ENCODE measurements at places on chromosomes 7 and 10.

GRCh38 chr7:131642429-131642828, 86.0 kb upstream of the PODXL start:
- peak; percentile 32 for DNase-seq

DNA sequence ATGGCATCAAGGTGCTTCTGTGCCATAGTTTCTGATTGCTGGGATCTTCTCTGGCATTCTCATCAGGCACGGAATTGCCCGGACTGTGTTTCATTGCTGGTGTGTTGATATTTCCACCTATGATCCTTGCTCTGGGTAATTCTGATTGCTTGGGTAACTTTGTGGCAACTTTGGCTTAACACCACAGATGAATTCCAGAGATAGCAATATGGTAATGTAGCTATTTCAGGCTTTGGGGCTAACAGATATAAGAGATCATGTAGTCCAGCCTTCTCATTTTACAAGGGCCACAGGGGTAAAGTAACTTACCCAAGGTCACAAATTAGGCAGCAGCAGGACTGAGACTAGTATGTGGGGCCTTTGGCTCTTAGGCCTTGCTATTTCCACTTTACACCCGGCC, 53.9 kb upstream of the PLPP4 start:
- DNase-seq: no peak

DNA sequence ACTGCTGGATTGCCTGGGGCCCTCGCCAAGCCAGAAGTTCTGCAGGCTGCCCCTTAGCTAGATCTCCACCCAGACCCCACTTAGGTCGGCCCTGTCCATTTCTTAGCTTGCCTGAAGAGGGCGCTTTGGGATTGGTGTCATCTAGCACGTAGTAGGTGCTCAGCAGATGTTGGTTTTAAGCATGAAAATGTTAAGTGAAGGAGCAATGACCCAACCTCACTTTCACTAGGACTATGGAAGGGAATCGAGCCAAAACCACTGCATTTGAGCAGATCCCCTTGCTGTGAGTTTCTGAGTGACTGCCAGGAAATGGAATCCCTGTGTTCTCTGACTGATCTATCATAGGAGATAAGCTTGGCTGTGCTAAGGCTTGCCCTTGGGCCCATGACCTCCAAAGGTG, 131.7 kb upstream of the EEPD1 start:
- no peak for DNase-seq

DNA sequence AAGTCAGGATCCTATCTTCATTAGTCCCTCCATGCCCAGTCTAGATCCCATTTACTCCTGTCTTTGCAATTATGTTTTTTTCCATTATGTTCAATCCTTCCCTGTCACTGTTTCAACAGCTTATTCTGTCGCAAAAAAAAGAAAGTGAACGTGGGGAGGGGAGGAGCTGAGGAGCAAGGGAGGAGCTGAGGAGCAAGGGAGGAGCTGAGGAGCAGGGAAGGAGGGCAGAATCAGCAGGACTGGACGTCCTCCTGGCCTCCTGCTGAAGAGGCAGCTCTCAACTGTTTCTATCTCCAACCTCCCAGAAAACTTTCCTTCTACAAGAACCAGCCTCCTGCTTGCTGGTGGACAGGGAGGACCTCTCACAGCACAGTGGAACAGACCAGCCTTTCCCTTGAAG, 26.0 kb downstream of the LARP4B start:
- no peak for DNase-seq

DNA sequence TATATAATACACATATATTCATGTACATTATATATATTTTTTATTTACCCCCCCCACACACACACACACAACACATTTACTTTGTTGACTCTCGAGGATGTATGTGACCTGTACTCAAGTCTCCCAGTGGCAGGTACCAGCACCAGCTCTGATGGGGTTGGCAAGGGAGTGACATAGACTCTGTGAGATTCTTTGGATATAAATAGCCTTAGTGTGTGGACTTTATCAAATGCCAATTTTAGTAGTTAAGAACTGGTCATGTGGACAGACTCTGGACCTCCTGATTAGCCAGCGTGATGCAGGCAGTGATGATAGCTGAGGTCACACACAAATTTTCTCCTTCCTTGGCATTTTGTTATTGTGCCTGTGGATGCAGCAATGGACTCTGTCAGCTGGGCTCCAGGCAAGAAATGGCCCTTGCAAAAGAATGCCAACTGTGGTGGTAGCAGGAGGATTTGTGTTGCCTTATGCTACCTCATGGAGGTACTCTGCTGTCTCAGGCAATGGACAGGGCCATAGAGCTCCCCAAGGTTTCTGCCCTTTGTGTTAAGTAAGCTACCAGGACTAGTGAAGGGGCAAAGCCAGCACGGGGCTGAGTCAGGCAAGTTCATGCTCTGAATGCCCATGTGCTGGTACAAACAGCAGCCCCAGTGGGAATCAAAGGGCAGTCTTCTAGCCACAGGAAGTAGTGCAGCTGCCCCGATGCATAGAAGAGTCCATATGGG, 224.6 kb upstream of the ZWINT start:
- no peak for DNase-seq

DNA sequence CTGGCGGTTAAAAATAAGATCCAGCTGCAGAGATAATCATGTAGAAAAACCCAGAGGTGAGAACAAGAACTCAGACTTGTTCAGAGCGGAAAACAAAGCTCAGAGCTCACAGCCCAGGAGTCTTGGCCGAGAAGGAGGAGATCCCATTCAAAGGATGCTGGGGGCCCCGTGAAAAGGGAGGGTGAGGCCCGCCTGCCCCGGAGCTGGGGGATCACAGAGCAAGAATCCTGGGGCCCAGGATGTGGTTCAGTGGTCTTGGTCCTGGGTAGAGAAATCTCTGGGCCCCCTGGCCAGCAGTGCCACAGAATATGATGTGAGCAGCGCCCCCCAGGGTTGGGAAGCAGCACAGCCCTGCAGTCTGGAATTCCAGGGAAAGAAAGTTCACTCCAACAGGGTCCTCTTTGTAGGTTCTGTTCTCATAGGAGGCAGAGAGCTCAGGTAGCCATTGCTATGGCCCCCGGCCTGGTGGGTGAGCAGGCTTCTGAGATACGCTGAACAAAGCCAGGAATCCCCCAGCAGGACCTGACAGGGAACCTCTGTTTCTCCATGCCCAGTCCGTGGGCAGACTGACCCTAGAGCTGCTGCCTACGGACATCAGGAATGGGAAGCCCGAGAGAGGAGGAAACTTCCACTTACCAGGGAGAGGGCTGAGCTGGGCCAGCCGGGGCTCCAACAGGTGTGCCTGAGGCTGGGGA, 77.7 kb upstream of the GNA12 start:
- DNase-seq: no peak

DNA sequence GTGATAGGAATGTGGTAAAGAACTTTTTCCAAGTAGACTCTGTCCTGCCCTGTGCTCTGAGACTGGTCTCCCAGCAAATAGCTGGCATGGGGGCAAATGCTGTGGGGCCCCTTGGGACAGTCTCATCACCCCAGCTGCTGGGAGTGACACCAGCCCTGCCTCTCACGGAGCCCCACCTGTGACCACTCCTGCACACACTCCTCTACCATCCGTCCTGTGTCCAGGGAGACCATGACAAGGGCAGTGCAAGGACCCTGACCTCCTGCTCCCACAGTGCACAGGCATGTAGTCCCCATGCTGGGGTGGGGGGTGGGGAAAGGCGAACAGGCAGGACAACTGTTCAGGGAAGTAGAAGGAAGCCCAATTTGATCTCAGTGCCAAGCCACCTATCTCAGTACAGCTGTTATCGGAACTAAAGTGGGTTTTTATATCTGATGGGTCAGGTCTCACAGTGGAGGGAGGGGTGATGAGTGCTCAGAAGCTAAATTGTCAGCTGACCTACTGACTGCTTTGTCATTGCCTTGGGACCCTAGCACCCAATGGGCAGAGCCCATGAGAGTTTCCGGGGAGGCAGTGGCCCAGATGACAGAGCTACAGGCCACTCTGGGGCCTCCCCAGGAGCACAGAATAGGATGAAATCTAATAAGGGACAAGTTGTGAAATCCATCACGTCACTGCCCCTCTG, 24.5 kb downstream of the VSTM4 start:
- DNase-seq: no peak

DNA sequence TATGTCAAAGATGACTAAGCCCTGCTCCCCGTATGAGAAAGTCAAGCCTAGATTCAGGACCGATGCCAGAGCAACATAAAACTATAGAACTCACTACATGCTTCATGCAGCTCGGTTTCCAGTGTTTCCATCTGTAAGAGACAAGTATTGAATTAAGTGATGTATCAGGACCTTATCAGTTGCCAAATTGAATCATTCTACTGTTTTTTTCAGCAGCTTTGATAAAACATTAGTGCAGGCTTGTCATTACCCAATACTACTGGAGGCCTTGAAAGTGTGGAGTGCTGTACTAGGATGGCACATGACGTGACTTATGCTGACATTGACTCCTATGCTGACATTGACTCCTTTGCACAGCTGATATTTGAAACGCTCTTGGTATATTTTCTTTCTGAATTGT, 10.8 kb upstream of the NRP1 start:
- no peak for DNase-seq

DNA sequence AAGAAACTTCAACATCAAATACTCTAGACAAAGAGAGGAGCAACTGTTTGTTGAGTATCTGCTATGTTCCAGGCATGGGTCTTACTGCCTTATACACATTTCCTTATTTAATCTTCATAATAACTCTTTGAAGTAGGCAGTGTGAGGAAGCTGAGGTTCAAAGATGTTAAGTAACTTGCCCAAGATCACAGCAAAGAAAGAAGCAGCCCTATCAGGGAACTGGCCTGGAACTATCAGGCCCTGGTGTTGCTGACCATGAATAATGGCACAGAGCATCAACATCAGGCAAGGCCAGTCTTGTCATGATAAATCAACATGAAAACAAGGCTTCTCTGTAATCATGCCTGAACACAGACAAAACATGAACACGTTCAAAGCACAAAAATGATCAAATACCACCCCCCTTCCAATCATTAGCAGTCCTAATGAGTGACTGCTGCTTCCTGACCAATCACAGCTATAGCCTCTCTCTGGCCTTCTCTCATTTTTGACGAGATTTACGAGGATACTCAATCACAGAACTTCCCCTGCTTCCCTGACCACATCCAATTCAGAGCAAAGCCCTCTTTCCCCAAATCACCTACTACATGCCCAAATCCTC, 2.3 kb downstream of the GSDME start:
- DNase-seq: no peak

- no peak for DNase-seq
Measured at GRCh38 chr7:11584406-11585031, 247.5 kb downstream of the THSD7A start.

DNA sequence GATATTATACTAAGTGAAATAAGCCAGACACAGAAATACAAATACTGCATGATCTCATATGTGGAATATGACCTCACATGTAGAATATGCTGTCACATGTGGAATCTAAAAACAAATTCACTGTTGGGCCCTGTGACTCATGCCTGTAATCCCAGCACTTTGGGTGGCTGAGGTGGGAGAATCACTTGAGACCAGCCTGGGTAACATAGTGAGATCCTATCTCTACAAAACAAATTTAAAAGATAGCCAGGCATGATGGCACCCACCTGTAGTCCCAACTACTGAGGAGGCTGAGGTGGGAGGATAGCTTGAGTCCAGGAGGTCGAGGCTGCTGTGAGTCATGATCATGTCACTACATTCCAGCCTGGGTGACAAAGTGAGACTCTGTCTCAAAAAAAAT, 160.3 kb downstream of the PTEN start:
- DNase-seq: no peak

GRCh38 chr7:47550788-47551470, 31.0 kb downstream of the TNS3 start:
- DNase-seq: no peak

DNA sequence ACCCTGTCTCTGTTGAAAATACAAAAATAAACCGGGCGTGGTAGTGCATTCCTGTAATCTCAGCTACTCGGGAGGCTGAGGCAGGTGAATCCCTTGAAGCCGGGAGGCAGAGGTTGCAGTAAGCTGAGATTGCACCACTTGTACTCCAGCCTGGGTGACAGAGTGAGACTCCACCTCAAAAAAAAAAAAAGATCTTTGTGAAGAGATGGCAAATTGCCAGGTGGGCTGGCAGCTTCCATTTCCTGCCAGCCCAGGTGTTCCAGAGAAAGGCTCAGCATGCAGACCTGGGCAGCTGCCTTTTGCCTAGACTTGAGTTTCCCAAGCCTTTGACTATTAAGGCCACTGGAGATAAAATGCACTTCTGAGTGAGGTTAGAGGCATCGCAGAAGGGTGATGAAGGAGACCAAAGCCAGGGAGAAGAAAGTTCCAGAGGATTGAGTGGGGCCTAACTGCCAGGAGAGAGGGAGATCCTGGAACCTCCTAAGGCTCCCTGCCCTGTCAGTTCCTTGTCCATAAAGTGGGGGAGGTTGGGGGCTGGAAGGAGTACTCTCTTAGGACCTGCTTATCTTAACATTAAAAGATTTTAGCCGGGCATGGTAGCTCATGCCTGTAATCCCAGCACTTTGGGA, 10.0 kb upstream of the DDIT4 start:
- DNase-seq: no peak

GRCh38 chr10:5502061-5502521, 2.7 kb upstream of the CALML5 start:
- no peak for DNase-seq

DNA sequence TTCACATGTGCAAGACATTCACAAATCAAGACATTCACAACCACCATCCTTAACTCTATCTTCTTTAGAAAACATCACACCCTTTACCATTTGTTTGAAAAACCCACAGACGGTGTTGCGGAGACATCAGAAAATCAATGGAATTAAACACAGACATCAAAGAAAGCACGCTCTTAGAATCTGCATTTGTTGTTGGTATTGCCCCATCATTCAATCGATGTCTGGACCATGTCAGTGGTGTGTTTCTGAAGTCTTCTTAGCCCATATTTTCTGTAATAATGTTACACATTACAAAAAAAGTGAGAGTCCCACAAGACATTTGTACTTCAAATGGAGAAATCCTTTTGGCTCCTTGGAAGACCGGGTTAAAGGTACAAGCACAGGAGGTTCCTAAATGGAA, 173.9 kb upstream of the AOAH start:
- DNase-seq: no peak

GRCh38 chr10:26391701-26392695, 46.1 kb upstream of the APBB1IP start:
- no peak for DNase-seq

GRCh38 chr7:159143780-159144757, 598 bp downstream of the VIPR2 start:
- no peak for DNase-seq

GRCh38 chr10:42975005-42975493, 101.8 kb upstream of the RET start:
- DNase-seq: no peak

DNA sequence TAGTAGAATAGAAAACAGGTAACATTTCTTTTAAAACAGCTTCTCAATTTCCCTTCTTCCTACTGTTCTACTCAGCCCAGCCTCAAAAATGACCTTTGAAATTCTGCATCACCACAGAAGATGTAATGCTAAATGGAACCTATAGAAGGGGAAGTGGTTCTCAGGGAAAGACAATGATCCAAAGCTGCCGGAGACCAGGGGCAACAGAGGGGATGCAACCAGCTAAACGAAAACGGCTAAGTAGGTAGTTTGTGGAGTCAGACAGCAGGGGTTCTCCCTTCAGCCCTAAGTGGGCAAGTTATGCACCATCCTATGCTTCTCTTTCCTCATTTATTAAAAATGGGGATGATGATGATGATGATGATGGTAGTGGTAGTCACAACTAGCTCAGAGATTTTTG, 214.3 kb downstream of the ELMO1 start:
- no peak for DNase-seq

GRCh38 chr10:58180666-58181065, 87.0 kb downstream of the IPMK start:
- DNase-seq: no peak

- no peak for DNase-seq
Measured at GRCh38 chr10:4144817-4145216, 359.8 kb upstream of the KLF6 start.

GRCh38 chr10:58972576-58973234, 203.7 kb upstream of the PHYHIPL start:
- no peak for DNase-seq
